ACHN (cell line): ENCODE measurements at places on chromosomes 5 and 9.
A peak's percentile ranks its signal among the peaks of the same experiment; 100 is the strongest.

- peak; percentile 31 for DNase-seq
Measured at GRCh38 chr9:136978073-136978864, 965 bp downstream of the PTGDS start.

DNA sequence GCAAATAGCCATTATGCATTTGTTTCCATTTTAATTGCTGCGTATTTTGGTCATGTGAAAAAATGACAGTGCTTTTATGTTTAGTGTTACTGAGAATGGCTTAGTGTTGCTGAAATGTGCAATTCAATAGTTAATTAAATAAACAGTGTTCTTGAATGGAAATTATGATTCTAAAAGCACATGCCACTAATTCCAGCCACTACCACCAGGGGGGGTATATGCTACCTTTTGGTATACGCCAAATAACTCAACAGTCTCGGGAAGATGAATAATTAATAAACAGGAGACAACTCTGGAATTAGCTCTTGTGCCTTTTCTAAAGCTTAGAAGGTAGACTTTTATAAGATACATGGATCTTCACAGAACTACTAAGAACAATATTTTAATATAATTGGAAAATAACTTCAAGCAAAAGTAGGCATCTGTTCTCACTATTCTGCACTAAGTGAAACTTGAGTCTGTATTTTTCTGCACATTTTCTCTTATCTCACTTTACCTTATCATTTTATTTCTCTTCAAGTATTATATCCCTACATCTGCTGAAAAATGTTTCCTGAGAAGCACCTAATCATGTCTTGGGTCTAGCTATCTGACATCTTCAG, 83.5 kb upstream of the MINAR2 start:
- peak; percentile 51 for DNase-seq

DNA sequence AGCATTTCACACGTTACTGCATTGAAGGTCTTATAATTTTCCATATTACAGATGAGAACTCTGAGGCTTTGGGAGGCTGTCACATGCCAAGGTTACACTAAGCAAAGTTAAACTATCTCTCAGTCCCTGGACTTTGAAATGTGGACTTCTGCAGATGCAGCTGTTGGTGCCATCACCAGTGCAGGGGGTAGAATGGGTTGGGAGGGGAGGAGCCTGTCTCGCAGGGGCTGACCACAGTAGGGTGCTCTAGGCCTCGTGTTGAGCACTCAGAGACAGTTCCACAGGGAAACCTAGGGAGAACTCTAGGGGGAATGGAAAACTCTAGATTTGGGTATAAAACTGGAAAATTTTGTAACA, 220.9 kb downstream of the MAPKAP1 start:
- DNase-seq: no peak

DNA sequence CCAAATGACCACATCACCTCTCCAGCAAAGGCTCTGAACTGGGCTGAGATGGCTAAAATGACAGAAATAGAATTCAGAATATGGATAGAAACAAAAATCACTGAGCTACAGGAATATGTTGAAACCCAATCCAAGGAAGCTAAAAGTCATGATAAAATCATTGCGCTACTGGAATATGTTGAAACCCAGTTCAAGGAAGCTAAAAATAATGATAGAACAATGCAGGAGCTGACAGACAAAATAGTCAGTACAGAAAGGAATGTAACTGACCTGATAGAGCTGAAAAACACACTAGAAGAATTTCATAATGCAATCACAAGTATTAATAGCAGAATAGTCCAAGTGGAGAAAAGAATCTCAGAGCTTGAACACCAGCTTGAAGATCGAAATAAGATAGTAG, 394.9 kb upstream of the GRAMD2B start:
- no peak for DNase-seq

DNA sequence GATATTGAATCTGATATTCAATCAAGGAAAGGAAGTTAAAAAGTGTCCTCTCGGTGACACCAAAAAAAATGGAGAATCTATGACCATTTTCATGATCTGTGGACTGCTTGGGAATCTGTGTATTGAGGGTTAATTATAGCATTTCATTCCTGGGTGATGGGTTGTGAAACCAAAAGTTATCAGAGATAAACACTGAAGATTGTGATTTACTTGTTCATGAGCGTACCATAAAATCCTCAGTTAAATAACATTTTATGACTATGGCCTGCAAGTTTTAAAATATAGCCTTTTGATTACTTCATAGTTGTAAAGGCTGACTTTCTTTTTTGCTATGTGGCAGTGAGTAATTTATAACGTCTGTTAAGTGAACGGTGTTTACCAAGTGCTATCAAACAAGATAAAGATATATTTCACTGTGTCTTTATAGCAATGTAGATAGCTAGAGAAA, 267.9 kb upstream of the SEMA6A start:
- DNase-seq: no peak

DNA sequence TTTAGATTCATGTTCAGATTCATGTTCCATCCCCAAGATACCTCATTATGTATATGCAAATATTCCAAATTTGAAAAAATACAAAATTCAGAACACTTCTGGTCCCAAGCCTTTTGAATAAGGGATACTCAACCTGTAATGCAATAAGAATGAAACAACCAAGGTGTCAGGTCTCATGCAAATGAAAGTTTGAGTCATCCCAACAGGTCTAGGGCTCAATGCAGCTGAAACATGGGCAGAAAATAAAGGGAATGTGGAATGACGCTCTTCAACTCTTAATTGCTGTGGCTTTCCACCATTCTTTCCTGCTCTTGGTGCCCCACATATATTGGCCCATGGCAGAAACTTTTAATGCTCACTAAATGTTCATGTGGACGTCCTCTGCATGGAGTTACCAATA, 107.3 kb upstream of the DAPK1 start:
- DNase-seq: no peak

GRCh38 chr9:135134268-135135022, 47.0 kb downstream of the OLFM1 start:
- DNase-seq: no peak

DNA sequence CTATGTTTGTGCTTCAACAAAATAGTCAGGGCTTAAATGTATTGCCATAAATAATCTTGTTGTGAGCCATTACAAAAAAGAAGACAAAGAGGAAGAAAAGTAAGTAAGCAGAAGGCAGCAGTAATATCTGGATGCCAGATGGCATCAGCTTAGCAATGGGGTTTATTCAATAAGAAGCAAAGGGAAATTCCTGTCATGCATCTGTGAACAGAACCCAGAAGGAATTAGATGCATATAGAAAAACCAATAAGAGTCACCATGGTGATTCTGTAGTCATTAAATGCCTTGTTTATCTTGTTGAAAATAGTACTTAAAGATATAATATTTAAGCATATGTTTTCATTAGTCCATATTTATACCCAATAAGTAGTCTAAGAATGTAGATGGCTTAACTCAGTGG, 216.0 kb downstream of the ADAMTSL1 start:
- no peak for DNase-seq

DNA sequence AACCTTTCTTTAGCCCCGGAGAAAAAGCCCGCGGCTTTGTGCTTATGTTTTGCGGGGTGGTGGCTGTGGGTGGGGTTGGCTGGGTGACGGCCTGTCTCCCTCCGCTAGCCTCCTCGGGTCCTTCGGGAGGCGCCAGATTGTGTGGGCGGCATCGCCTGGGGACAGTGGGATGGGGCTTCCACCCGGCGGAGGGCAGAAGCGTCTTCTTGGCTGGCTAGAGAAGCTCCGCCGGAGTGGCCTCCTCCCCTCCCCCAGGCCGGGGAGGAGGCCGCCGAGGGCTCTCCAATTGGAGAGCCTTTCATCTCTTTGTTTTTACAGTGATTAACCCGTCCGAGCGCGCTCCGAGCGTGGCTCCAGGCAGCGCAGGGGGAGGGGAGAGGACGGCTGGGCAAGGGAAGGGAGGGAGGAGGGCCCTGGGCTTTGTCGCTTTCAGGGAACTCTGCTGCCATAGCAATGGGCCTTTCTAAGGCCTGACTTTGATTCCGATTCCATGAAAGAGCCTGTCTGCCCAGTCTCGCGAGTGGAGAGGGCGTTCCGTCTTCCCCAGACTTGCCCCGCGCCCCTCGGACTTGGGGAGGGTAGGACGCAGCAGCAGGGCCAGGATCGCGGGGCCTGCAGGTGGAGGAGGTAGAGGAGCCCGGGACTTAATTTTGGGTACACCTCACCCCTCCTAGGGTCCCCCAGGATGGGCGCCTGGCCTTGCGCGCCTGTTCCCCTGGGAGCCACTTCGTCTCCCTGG, 36.7 kb upstream of the TIFAB start:
- DNase-seq: peak; percentile 31

DNA sequence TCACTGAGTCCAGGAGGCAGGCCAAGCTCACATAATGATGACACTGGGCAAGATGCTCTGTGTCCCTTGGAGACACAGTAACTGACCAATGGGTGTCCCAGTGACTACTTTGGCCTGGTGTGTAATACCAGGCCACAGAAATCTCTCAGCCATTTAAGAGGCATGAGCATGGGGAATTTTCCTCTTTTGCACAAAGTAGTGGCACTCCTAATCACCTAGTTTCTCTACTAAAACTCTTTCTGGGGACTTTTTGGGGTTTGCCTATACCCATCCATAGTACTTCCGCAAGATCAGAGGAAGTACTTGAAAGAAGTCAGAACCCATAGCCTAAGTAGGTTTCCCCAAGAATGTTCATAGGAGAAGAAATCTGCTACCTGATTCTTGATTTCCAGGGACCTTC, 161.9 kb downstream of the ARSB start:
- no peak for DNase-seq

GRCh38 chr5:10789021-10789420, 28.0 kb upstream of the DAP start:
- no peak for DNase-seq

- DNase-seq: no peak
Measured at GRCh38 chr5:424301-425110, 18.5 kb upstream of the EXOC3 start.

- DNase-seq: no peak
Measured at GRCh38 chr5:74587300-74587699, 53.2 kb downstream of the ENC1 start.

GRCh38 chr5:97694091-97694490, 511.0 kb upstream of the RIOK2 start:
- DNase-seq: no peak

DNA sequence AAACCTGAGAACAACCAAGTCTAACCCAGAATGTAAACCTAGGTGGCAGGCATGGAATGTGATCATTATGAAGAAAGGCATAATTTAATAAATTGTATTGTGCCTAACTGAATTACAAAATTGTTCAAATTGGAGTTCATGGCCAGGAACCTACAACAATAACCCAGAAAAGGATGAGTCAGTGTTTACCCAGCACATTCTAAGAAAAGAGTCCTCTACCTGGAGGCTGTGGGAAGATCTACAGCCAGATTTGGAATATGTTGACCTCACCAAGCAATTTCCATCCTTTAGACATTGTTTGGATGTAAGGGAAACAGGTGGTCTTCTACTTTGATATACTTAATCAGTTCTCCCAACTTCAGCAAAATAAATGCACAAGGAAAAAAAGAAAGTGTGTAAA, 152.2 kb downstream of the TMEM161B start:
- DNase-seq: no peak

GRCh38 chr5:58444805-58445204, 15.1 kb downstream of the PLK2 start:
- no peak for DNase-seq
